ENCODE measurements at places on chromosomes 7 and 10. TPM values are rescaled to one million over a fixed set of nuclear protein-coding genes. Genes with fewer than 3 reads are reported as not detected.
A peak's percentile ranks its signal among the peaks of the same experiment; 100 is the strongest.

Gene GSTO2
- total RNA-seq: 13.4 TPM

GRCh38 chr7:74228951-74229900, 19.4 kb downstream of the LAT2 start:
- H3K4me1 ChIP-seq: peaks cover 62% of the 10 kb centered on the region
- no peak for DNase-seq
- H3K27me3 ChIP-seq: no peaks in the 10 kb centered on the region
- H3K27ac ChIP-seq: no peak overlapping the region

GRCh38 chr7:101833799-101834198, 16.4 kb downstream of the CUX1 start:
- H3K4me3 ChIP-seq: no peak overlapping the region
- H3K27ac ChIP-seq: no peak overlapping the region
- peaks cover 4% of the 10 kb centered on the region for H3K4me1 ChIP-seq
- no peak for DNase-seq

GRCh38 chr7:76303202-76304147, 1.0 kb downstream of the HSPB1 start:
- H3K36me3 ChIP-seq: no peaks in the 10 kb centered on the region
- peak overlapping the region; percentile 93 for H3K4me3 ChIP-seq
- DNase-seq: peak; percentile 92
- H3K27me3 ChIP-seq: peaks cover 17% of the 10 kb centered on the region
- peak overlapping the region; percentile 87 for H3K27ac ChIP-seq

GRCh38 chr10:133100706-133101415, 13.1 kb downstream of the ADGRA1 start:
- no peak for DNase-seq
- H3K4me3 ChIP-seq: no peak overlapping the region
- no peaks in the 10 kb centered on the region for H3K4me1 ChIP-seq
- H3K27me3 ChIP-seq: peaks cover 100% of the 10 kb centered on the region
- H3K36me3 ChIP-seq: no peaks in the 10 kb centered on the region
- no peak overlapping the region for H3K27ac ChIP-seq

DNA sequence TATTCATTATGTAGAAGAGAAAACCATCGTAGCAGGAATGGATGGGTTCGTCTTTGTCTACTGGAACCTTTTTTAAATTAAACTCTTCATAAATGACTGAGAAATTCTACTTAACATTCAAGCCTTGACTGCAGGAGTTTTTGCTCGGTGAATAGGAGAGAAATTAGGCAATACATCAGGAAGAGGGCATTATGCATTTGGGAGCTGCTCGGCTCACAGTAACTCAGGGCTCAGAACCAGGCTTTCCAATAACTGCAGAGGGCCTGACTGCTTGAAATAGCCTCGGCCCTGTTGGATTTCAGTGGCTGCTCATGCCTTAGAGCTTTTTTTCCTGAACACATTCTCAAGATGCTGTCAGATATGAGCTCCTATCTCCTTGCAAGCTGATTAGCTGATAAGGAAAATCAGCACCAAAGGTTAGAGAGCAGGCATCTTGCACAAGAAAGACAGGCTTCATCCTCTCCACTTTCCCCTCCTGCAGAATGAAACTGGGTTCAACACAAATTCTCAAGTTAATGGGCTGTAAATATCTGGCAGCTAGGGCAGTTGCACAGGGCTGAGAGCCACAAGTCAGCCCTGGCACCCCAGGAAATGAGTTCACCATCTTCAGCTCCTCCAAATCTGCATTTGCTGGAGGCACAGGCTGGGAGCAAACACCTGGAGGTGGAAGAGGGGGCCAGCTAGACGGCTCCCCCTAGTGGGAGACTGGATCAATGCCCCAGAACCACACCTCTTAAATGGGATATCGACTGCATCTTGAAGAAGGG, 24.3 kb downstream of the TECTB start:
- H3K27ac ChIP-seq: no peak overlapping the region
- no peaks in the 10 kb centered on the region for H3K36me3 ChIP-seq
- peaks cover 14% of the 10 kb centered on the region for H3K27me3 ChIP-seq
- DNase-seq: peak; percentile 39
- H3K4me3 ChIP-seq: no peak overlapping the region
- H3K4me1 ChIP-seq: no peaks in the 10 kb centered on the region

DNA sequence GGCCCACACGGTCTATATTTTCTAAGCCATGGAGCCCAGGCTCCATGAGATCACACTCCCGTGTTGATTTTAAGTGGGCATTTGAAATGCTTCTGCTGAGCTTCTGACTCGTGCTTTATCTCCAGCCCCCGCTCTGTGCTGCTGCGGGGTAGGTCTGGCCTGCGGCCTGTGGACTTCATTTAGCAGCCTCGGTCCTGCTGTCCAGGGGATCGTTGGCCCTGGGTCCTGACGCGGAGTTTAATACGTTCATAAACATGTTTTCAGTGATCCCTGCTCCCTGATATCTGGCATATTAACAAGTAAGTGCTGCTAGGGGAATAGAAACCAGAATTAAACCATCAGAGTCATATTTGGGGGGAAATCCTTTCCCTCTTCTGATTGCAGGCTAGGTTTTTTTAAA, 540.3 kb upstream of the MGMT start:
- H3K27me3 ChIP-seq: no peaks in the 10 kb centered on the region
- no peak overlapping the region for H3K27ac ChIP-seq
- no peaks in the 10 kb centered on the region for H3K36me3 ChIP-seq
- H3K4me3 ChIP-seq: no peak overlapping the region

DNA sequence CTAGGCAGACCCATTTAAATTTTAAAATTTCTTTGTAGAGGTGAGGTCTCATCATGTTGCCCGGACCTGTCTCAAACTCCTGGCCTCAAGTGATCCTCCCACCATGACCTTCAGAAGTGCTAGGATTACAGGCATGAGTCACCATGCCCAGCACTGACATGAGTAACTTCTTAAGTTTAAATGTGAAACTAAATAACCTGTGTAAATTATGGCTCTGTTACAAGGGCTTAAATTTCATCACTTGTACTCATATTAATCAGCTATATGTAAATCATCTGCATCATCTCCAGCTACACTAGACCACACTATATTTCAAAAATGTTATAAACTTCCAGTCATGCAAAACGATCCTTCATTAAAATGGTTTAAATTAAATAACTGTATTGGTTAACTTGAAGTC, 56.1 kb downstream of the ATAD1 start:
- peak overlapping the region; percentile 21 for H3K27ac ChIP-seq
- no peaks in the 10 kb centered on the region for H3K4me1 ChIP-seq
- DNase-seq: no peak

DNA sequence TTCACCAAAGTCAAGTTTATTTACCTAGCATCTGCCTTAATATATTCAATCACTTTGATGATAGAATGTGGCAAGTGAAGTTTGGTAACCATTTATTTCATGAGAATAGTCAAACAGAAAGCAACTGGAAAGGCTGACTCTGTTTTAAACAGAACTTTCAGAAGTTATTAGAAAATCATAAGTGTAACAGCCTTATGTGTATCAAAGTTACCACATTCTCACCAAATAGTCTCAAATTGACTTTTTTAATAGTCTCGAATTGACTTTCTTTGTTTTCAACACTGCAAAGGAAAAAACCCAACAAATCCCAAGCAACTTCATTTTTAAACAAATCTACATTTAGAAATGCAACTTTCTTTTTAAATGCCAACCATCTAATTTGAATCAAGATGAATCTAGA, 29.5 kb downstream of the NAMPT start:
- H3K27ac ChIP-seq: no peak overlapping the region
- H3K36me3 ChIP-seq: no peaks in the 10 kb centered on the region
- no peak for DNase-seq
- H3K27me3 ChIP-seq: no peaks in the 10 kb centered on the region

GRCh38 chr10:70222340-70222794, 10.9 kb downstream of the PPA1 start:
- peaks cover 5% of the 10 kb centered on the region for H3K4me1 ChIP-seq
- H3K36me3 ChIP-seq: no peaks in the 10 kb centered on the region
- no peak for DNase-seq
- no peak overlapping the region for H3K4me3 ChIP-seq

DNA sequence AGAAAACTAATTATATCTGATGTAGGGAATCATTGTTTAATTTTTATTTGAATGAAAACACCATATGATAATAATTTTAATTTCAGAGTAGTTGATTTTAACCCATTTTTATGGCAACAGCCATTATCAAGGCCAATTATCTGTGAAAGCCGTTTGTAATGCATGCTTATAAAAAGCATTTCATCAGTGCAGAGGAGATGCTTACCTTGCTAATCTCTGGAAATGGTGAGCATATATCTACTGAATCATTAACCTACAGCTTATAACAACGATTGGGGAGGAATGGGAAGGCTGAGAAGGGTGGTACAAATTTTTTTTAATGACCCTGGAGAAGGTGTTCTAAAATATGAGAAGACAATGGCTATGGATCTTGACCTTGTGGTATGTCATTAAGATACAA, 235.6 kb downstream of the DGKB start:
- no peaks in the 10 kb centered on the region for H3K27me3 ChIP-seq
- no peak overlapping the region for H3K27ac ChIP-seq
- DNase-seq: no peak
- H3K4me3 ChIP-seq: no peak overlapping the region
- no peaks in the 10 kb centered on the region for H3K4me1 ChIP-seq

- no peak overlapping the region for H3K27ac ChIP-seq
- H3K36me3 ChIP-seq: no peaks in the 10 kb centered on the region
- no peak for DNase-seq
- no peaks in the 10 kb centered on the region for H3K27me3 ChIP-seq
Measured at GRCh38 chr7:31899356-31899927, 170.8 kb downstream of the PDE1C start.

All from left lung (tissue), 14 donors.